ENCODE measurements at places on chromosomes 7 and 10. TPM values are rescaled to one million over a fixed set of nuclear protein-coding genes. Genes with fewer than 3 reads are reported as not detected.

DNA sequence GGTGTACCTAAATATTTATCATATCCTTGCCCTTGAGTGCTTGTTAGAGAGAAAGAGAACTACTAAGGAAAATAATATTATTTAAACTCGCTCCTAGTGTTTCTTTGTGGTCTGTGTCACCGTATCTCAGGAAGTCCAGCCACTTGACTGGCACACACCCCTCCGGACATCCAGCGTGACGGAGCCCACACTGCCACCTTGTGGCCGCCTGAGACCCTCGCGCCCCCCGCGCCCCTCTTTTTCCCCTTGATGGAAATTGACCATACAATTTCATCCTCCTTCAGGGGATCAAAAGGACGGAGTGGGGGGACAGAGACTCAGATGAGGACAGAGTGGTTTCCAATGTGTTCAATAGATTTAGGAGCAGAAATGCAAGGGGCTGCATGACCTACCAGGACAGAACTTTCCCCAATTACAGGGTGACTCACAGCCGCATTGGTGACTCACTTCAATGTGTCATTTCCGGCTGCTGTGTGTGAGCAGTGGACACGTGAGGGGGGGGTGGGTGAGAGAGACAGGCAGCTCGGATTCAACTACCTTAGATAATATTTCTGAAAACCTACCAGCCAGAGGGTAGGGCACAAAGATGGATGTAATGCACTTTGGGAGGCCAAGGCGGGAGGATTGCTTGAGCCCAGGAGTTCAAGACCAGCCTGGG is 11.4 kb downstream of the SERPINE1 start:
- no peaks in the 10 kb centered on the region for H3K27me3 ChIP-seq
- H3K36me3 ChIP-seq: no peaks in the 10 kb centered on the region
- peak overlapping the region; percentile 64 for H3K27ac ChIP-seq
- H3K4me3 ChIP-seq: no peak overlapping the region

DNA sequence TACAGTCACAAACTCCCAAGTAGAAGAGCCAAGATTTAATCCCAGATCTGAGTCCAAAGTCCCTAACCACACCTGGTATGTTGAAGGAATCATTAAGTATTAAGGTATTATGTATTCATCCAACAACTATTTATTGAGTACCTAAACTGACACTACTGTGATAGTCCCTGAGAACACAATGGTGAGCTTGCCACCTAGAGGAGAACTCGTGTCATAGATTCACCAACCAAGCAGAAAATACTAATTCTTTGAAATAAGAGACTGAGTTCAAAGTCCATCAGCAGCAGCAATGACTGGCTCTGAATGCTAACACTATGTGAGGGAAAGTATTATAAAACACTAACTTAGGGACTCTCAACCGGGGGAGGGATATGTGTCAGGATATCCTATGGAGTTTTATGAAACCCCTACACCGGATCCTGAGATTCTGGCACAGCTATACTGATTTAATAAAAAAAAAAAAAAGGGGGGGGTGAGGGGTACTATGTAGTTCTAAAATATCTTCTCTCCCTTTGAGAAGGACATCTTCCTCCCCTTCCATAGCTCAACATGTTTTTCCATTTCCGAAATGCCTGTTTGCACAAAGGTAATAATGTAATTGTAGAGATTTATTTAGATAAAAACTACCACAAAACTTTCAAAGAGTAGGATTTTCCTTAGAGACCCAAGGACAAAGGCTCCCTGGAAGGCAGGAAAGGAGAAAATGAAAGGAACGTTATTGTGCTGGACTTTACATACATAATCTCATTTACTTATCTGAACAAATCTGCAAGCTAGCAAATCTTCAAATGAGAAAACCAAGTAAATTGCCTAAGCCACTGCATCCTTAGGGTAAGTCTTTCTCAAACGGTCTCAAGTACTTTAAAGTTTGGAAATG is 1.6 kb downstream of the NCOA4 start:
- H3K36me3 ChIP-seq: no peaks in the 10 kb centered on the region
- H3K27ac ChIP-seq: peak overlapping the region; percentile 0
- H3K27me3 ChIP-seq: no peaks in the 10 kb centered on the region
- no peak overlapping the region for H3K4me3 ChIP-seq
- H3K4me1 ChIP-seq: peaks cover 26% of the 10 kb centered on the region
- peak; percentile 18 for DNase-seq

GRCh38 chr10:61702584-61702983 is 39.9 kb downstream of the CABCOCO1 start:
- H3K36me3 ChIP-seq: no peaks in the 10 kb centered on the region
- no peaks in the 10 kb centered on the region for H3K4me1 ChIP-seq
- no peak overlapping the region for H3K4me3 ChIP-seq
- no peaks in the 10 kb centered on the region for H3K27me3 ChIP-seq
- no peak for DNase-seq
- H3K27ac ChIP-seq: no peak overlapping the region

GRCh38 chr7:110733221-110733620 is 357.7 kb upstream of the LRRN3 start:
- no peak overlapping the region for H3K27ac ChIP-seq
- H3K4me1 ChIP-seq: no peaks in the 10 kb centered on the region
- no peak overlapping the region for H3K4me3 ChIP-seq
- H3K27me3 ChIP-seq: no peaks in the 10 kb centered on the region
- DNase-seq: no peak

GRCh38 chr7:154640266-154640865 is 362.6 kb downstream of the PAXIP1 start:
- no peaks in the 10 kb centered on the region for H3K36me3 ChIP-seq
- no peak overlapping the region for H3K4me3 ChIP-seq
- H3K27ac ChIP-seq: no peak overlapping the region
- no peak for DNase-seq
- H3K4me1 ChIP-seq: no peaks in the 10 kb centered on the region

DNA sequence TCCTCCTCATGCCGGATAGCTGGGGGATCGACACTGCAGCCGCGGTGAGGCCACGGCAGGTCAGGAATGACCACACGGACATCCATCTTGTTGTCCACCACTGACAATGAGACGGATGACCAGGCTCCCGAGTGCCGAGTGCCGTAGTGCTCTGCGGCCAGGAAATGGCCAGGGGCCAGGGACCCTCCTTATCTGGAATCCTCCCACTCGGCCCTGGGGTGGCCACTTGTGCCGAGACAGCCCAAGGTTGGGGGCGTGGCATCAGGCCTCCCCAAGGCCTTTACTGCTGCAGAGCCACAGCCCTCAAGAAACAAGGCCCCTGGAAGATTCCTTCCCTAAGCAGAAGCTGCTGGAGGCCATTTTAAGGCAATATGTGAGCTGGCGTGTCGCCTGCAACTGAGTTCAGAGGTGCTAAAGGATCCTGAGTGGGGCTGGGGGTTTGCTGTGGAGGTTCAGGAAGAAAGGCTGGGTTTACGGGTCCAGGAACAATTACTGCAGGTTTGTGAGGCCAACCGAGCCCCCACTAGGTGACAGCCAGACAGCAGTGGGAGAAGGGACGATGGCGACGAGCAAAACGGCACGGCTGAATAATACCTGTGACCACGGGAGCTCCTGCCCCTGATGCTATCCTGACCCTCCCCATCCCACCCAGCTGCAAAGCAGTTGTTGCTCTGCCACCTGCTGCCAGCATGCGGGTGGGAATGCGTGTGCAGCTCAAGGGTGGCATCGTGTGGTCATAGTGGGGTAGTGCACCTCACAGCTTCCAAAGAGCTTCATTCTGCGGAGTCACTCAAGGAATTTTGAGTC is 31.6 kb upstream of the LEP start:
- H3K4me3 ChIP-seq: no peak overlapping the region
- no peaks in the 10 kb centered on the region for H3K36me3 ChIP-seq
- peak; percentile 29 for DNase-seq
- no peaks in the 10 kb centered on the region for H3K4me1 ChIP-seq
- no peak overlapping the region for H3K27ac ChIP-seq

DNA sequence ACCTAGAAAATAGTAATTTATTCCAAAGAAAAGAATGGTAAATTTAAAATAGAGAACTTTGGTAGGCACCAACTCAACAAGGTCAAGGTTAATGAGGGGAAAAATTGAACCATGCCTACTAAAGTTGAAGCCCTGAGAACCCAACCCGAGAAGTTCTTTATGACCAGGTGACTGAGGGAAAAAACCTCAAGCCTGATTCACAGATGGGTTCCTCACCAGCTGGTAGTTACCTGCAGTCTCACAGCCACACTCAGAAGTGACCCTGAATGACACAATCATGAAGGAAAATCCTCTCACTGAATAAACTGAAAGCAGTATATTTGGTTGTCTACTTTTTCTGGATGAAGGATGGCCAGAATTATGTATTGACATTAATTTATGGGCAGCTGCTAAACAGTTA is 7.0 kb downstream of the C10orf67 start:
- no peaks in the 10 kb centered on the region for H3K27me3 ChIP-seq
- no peak overlapping the region for H3K4me3 ChIP-seq
- H3K4me1 ChIP-seq: no peaks in the 10 kb centered on the region
- no peaks in the 10 kb centered on the region for H3K36me3 ChIP-seq
- no peak overlapping the region for H3K27ac ChIP-seq
- no peak for DNase-seq

DNA sequence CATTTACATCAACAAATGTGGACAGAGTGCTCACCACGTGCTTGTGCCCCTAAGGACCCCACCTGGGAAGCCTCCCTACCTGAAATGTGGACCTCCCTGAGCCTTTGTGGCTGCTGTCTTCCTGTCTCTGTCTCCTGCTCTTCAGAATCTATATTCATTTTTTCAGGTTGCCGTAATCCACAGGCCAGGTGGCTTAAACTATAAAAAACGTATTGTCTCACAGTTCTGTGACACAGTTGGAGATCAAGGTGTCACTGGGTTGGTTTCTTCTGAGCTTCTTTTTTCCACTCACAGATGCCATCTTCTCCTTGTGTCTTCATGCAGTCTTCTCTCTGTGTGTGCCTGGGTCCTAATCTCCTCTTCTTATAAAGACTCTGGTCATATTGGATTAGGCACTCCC is 5.6 kb upstream of the VSTM4 start:
- no peaks in the 10 kb centered on the region for H3K27me3 ChIP-seq
- H3K4me1 ChIP-seq: no peaks in the 10 kb centered on the region

DNA sequence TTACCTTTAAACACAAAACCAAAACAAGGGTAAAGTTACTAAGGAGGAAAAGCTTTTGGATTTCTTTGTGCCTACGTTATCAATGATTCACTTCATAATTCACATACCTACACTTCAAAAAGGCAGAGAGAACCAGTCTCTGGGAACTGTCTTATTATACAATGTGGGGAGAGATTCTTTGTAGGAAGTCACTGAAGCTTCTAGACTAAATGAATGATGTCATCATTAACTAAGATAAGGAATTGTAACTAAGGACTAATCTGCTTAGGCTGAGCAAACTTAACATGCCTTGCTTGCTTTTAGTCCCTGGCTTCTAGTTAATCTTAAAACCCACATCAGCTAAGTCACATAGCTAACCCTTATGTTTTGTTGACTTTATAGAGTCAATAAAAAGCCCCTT is 771.2 kb downstream of the NXPH1 start:
- no peak overlapping the region for H3K27ac ChIP-seq
- DNase-seq: no peak
- H3K4me1 ChIP-seq: no peaks in the 10 kb centered on the region
- no peak overlapping the region for H3K4me3 ChIP-seq
- no peaks in the 10 kb centered on the region for H3K27me3 ChIP-seq
- no peaks in the 10 kb centered on the region for H3K36me3 ChIP-seq

- DNase-seq: no peak
- no peaks in the 10 kb centered on the region for H3K4me1 ChIP-seq
- no peaks in the 10 kb centered on the region for H3K36me3 ChIP-seq
- peaks cover 43% of the 10 kb centered on the region for H3K27me3 ChIP-seq
- no peak overlapping the region for H3K27ac ChIP-seq
Measured at GRCh38 chr7:155487509-155488482, 29.9 kb downstream of the EN2 start.

GRCh38 chr7:18770154-18770811 is 274.7 kb downstream of the HDAC9 start:
- H3K4me3 ChIP-seq: no peak overlapping the region
- H3K27ac ChIP-seq: no peak overlapping the region
- H3K36me3 ChIP-seq: no peaks in the 10 kb centered on the region
- no peaks in the 10 kb centered on the region for H3K4me1 ChIP-seq
- H3K27me3 ChIP-seq: no peaks in the 10 kb centered on the region
- no peak for DNase-seq

DNA sequence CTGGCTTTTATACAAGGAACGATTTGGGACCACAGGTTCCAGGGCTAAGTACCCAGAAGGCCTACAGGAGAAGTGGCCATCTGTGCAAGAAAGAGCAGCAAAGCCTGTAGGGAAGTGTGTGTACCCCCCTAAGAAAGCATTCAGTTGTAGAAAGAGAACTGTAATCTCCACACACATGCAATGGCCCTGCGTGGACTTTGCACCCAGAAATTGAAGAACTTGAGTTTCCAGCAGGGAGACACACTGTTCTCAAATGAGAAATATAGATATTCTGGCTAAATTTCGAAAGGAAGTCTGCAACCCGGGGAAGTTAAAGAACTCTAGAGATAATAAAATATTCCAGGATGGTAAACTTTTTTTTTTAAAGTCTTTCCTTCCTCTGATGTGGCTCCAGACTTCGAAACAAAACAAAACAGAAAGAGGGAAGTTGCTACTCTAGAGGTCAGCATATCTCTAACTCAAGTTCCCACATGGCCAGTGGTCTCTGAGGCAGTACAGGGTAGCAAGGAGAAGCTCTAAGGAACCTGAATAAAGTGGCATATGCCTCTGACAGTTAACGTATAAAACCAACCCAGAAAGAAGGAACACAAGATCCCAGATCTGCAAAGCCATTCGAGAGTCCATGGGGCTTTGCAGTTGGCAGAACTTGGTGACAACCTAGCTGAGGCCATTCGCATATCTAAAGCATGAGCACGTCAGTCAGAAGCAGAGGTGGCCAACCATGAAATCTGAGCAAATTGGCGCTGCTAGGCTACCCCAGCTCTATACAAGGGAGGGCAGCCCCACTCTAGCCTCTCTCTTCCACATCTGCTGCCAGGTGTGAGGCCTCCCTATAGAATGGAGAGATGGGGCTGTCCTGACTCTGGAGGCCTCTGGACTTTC is 56.6 kb downstream of the ELMO1 start:
- no peaks in the 10 kb centered on the region for H3K27me3 ChIP-seq
- H3K27ac ChIP-seq: peak overlapping the region; percentile 68
- no peak overlapping the region for H3K4me3 ChIP-seq
- no peaks in the 10 kb centered on the region for H3K36me3 ChIP-seq
- peaks cover 59% of the 10 kb centered on the region for H3K4me1 ChIP-seq
- no peak for DNase-seq

GRCh38 chr10:123229927-123230630 is 75.9 kb downstream of the BUB3 start:
- no peaks in the 10 kb centered on the region for H3K36me3 ChIP-seq
- no peak for DNase-seq
- H3K27me3 ChIP-seq: no peaks in the 10 kb centered on the region
- no peak overlapping the region for H3K4me3 ChIP-seq
- no peaks in the 10 kb centered on the region for H3K4me1 ChIP-seq

- H3K36me3 ChIP-seq: no peaks in the 10 kb centered on the region
- no peaks in the 10 kb centered on the region for H3K27me3 ChIP-seq
- peak overlapping the region; percentile 51 for H3K27ac ChIP-seq
- H3K4me1 ChIP-seq: peaks cover 12% of the 10 kb centered on the region
- DNase-seq: no peak
- H3K4me3 ChIP-seq: peak overlapping the region; percentile 68
Measured at GRCh38 chr10:60777696-60778213, 523 bp upstream of the CDK1 start.

GRCh38 chr10:12780634-12781601 is 220.6 kb downstream of the CCDC3 start:
- no peaks in the 10 kb centered on the region for H3K36me3 ChIP-seq
- H3K4me1 ChIP-seq: no peaks in the 10 kb centered on the region
- H3K27me3 ChIP-seq: no peaks in the 10 kb centered on the region
- no peak overlapping the region for H3K27ac ChIP-seq

The WNT8B gene
- total RNA-seq: not detected

The UBE2H gene
- total RNA-seq: 76.7 TPM

The HHEX gene
- total RNA-seq: 16.7 TPM

The COL13A1 gene
- 1.1 TPM for total RNA-seq

The PYROXD2 gene
- 27.0 TPM for total RNA-seq

The SCRN1 gene
- 124 TPM for total RNA-seq

The RPA3 gene
- 19.0 TPM for total RNA-seq

The CLRN3 gene
- not detected for total RNA-seq

The OPN4 gene
- not detected for total RNA-seq

The SRI gene
- total RNA-seq: 83.7 TPM

Measured in tibial nerve (tissue), 4 donors.